GM12892 (cell line): ENCODE measurements at places on chromosomes 3 and 15.

GRCh38 chr3:139811331-139811730 is 123.7 kb upstream of the CLSTN2 start:
- no peak for DNase-seq

GRCh38 chr3:122558605-122559004 is 5.5 kb downstream of the PARP9 start:
- no peak for DNase-seq

DNA sequence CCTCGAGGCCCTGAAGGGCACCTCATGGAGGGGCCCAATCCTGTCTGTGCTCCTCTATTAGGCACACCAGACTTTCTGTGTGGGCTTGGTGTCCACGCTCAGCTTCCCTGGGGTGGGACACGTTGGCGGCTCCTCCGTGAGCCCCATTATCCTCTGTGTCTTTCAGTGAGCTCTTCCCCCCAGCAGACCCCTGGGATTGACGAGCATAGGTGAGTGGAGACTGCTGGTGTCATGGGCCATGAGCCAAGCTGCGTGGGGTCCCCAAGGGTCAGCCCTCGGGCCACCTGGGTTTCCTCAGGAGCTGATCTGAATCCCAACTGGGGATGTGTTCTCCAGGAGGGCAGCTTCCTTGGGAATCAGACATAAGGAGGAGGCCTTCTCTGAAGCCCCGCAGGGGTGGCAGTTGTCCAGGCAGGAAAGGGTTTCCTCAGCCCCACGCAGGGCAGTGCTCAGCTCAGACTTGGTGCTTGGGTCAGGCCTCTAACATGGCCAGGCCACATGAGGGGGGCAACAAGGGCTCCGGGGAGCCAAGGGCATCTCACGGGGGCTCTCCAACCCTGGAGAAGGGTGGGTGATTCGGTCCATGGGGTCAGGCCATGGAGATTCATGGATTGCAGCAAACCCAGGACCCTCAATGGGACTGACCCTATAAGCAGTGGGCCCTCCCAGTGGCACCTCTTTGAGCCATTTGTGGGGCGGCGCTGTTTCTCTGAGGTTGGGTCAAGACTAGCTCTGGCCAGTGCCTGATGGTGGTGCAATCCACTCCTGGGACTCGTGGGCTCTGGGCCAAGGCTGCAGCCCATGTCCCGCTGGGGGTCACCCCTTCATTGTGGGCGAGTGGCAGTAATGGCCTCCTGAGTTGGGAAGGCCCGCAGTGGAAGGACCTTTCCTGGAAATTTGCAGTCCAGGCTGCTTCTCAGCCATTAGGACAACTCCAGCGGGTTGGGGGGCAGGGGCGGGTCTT is 222.5 kb downstream of the SNRPN start:
- DNase-seq, result peak; percentile 16

- no peak for DNase-seq
Observed at GRCh38 chr15:88849376-88850072, 45.8 kb downstream of the HAPLN3 start.

DNA sequence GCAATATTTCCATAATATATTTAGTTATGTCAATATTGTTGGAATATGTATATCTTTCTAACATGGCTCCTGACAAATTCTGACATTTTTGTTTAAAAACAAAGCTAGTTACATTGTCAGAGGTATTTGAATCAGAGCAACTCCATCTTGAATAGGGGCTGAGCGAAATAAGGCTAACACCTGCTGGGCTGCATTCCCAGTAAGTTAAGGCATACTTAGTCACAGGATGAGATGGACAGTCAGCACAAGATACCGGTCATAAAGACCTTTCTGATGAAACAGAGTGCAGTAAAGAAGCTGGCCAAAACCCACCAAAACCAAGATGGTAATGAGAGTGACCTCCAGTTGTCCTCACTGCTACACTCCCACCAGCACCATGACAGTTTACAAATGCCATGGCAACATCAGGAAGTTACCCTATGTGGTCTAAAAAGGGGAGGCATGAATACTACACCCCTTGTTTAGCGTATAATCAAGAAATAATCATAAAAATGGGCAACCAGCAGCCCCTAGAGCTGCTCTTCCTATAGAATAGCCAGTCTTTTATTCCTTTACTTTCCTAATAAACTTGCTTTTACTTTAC is 30.4 kb downstream of the RPL22L1 start:
- DNase-seq, result no peak

DNA sequence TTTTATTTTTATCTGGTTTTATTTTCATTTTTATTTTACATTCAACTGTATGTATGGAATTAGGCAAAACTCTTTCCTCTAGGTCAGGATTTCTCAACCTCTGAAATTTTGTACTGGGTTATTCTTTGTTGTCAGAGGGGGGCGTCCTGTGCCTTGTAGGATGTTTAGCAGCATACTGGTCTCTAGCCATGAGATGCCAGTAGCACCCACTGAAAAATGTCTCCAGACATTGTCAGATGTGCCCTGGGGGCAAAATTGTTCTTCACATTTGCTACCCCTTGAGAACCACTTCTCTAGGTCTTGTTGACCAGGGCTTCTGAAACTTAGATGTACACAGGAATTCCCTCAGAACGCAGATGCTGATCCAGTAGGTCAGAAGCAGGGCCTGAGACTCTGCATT is 5.4 kb downstream of the CHRNA5 start:
- no peak for DNase-seq

- DNase-seq, result no peak
Observed at GRCh38 chr15:22884344-22884743, 45.9 kb downstream of the NIPA2 start.

DNA sequence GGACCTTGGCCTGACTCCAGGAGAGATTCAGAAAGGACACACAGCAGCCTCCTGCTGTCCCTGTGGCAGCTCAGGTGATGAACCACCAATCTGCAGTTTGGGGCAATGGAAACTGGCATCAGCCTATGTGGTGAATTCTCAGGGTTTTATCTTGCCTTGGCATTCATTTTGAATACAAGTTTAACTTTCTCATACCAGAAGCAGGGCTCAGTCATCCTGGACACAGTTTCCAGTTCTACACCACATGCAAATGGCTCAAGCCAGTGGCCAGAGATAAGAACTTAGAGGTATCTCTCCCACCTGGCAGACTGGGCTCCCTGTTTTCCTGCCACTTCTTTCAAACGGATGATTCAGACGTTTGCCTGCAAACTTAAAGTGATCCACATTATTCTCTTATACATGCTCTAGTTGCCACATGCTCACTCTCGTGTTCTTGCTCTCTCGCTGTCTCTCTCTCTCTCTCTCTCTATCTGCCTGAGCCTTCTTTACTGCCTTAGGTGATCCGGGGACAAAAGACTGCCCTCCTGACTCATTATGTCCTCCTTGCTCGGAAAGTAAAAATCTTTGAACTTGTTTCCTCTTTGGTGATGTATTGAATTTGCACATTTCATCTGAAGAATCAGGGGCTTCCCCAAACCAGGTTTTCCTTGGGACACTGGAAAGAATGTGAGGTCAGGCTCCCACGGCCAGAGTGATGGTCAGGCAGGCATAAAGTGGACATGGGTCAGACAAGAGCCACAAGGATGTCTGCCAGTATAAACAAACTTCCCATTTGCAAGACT is 99.6 kb upstream of the STT3B start:
- no peak for DNase-seq

GRCh38 chr3:143783851-143784370 is 64.4 kb downstream of the SLC9A9 start:
- no peak for DNase-seq

GRCh38 chr3:117874028-117874690 is 1160.5 kb downstream of the IGSF11 start:
- no peak for DNase-seq

- DNase-seq, result peak; percentile 9
Observed at GRCh38 chr3:120780977-120781376, 38.4 kb downstream of the GTF2E1 start.

DNA sequence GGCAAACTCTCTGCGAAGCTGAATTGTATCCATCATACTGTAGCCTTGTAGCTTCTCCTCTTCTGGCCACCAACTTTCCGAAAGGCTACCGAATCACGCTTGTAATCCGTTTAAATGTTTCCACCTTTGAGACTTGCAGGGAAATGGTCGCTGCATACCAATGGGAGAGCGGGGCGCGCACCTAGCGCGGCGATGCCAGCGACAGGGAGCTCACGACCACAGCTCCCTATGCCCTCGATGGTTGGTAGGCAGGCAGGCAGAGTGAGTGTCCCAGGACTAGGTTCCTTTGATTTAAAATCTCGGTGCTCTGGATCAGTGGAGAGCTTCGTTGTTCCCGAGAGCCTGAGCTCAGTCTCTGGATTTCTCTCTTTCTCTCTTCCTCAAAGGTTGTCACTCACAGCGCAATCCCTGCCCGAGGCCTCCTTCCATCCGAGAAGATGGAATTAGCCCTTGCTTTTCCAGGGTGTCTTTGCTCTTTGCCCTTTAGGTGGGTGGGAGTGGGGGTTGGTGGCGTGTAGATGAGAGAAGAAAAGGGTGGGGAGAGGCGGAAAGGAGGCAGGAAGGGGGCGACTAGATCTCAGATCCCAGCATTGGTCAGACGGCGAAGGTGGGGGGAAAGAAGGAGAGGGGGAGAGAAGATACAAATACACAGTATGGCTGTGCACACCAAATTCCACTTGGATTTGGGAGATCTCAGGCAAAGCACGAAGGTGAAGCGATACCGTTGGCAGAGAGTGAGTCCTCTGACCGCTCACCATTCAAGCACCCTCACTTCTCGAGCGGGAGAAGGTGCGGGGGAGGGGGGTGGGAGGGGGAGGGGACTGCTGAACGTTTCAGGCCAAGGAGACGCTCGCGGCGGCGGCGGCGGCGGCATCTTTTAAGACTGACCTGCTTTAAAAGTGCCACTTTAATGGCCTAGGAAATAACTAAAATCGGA is at the start of gene SLITRK3:
SLITRK3 (minus strand) TSS at position 745 of the 937 bp plus-strand sequence. CDS start 5,554 bp downstream, outside the sequence.
- DNase-seq, result no peak

GRCh38 chr3:142963234-142963515 is 299 bp downstream of the PAQR9 start:
- no peak for DNase-seq

GRCh38 chr15:48178648-48178931 is 495 bp upstream of the MYEF2 start:
- DNase-seq, result no peak

- no peak for DNase-seq
Observed at GRCh38 chr3:190528706-190529105, 14.8 kb downstream of the IL1RAP start.

- DNase-seq, result no peak
Observed at GRCh38 chr3:12782172-12782815, 14.2 kb upstream of the CAND2 start.

DNA sequence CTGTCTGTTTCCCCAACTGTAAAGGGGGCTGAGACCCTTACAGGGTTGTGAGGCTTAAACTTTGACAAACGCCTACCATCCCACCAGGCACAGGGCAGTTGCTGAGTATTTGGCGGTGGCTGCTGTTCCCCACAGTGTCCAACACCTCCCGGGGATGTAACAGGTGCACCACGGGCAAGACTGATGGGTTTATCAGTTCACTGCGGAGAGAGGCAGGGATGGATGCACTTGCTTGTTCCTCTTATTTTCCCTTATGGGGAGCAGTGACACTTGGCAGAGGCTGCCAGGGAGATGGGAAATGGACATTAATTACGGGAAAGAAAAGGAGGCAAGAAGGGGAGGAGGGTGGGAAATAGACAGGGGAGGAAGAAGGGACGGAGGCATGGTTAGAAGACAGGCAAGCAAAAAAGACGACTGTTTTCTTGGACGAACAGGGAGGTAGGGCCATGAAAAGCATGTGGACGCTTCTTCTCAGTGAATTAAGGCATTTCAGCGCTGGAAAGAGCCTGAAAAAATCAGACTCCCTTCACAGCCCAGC is 16.6 kb upstream of the ADIPOQ start:
- no peak for DNase-seq

GRCh38 chr15:68310804-68311463 is 33.4 kb downstream of the FEM1B start:
- DNase-seq, result no peak

GRCh38 chr3:107752202-107752990 is 229.6 kb downstream of the BBX start:
- no peak for DNase-seq

DNA sequence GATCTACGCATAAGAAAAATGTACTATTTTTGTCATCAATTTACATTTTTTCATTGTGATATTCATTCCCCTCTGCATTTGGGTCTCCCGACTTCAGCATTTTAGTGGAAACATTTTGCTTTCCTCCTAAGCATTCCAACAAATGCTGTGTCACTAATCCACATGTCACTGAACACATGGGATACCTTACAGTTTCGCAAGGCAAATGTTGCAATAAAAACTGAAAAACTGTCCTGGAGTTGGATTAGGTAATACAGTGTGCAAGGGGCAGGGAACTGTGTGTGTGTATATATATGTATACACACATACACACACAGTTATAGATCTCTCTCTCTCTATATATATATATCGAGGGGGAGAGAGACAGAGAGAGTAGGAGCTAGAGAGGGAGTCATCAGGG is 632.2 kb downstream of the MAGI1 start:
- DNase-seq, result no peak

DNA sequence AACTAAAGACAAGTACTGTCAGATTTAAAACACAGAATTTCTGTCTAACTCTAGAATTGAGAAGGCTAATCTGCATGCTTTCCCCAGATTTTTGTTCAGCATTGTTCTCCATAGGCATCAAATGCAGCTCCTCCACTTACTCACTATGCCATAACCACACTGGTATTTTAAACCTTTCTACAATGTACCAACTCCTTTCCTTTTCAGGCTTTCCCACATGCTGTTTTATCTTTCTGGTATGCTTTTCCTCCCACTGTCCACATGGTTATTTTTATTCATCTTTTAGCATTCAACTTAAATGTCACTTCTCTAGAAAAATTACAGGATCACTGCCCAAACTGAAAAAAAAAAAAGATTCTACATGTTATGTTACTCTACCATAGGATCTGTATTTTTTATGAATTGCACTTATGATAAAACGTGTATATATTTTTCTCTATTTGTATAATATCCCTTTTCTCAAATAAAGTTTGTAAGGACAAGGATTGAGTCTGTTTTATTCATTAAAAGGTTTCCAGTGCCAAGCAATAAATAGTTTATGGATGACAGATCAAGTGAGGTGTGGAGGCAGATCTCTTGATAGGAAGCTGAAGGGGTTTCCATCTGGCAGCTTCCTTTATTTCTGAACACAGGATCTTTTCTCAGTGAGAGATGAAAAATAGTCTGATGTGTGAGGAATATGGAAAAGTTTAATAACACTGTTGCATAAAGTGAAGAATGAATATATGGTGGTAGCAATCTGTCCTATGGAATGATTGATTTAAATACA is 1064.5 kb downstream of the ZPLD1 start:
- no peak for DNase-seq

GRCh38 chr3:44981220-44981619 is 5.2 kb downstream of the EXOSC7 start:
- no peak for DNase-seq
